ENCODE measurements at places on chromosomes 1 and 21.

GRCh38 chr1:41382480-41383090 is 21.4 kb downstream of the FOXO6 start:
- no peak for DNase-seq

GRCh38 chr1:198936371-198937083 is 297.7 kb downstream of the PTPRC start:
- no peak for DNase-seq

DNA sequence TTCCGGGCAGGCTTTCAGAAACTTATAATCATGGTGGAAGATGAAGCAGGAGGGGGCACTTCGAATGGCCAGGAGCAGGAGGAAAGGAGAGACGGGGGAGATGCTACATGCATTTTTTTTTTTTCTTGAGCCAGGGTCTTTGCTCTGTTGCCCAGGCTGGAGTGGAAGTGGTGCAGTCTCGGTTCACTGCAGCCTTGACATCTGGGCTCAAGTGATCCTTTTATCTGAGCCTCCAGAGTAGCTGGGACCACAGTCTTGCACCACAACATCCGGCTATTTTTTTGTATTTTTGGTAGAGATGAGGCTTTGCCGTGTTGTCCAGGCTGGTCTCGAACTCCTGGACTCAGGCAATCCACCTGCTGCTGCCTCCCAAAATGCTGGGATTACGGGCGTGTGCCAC is 61.6 kb downstream of the SELENOF start:
- no peak for DNase-seq

GRCh38 chr1:69824932-69825331 is 257.2 kb downstream of the LRRC7 start:
- no peak for DNase-seq

- no peak for DNase-seq
Measured at GRCh38 chr1:5752746-5753548, 239.3 kb downstream of the NPHP4 start.

DNA sequence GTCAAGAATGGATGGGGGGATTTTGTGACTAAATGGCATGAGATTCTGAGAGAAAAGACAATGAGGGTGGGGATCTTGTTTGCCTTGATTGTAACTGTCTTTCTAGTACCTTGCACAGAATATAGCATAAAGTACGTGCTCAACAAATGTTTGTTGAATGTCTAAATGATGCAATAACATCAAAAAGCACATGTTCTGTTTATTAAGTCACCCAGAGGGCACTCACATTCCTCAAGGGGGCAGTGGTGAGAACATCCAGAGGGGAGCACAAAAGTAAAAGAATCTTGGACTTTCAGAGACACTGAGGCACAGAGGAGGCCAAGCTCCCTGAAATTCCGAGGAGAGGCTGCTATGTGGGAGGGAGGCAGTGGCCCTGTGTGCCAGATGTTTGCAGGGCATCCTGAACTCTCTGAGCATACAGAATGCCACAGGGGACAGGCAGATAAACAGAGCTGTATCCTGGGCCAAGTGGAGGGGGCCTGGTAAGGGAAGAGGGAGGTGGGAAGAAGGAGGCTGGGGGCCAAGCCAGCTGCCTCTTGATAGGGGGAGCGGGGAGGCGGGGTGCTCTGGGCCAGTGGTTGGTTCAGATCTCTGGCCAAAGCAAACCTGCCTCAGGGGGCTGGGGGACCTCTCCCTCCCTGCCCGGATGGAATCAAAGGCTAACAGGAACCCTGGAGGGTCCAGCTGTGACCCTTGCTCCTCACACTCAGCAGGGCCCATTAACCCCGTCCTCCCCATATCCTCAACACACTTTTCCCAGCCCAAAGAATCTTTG is 6.5 kb upstream of the ATP1A2 start:
- DNase-seq: no peak

GRCh38 chr1:155420788-155421187 is 100.1 kb downstream of the RUSC1 start:
- no peak for DNase-seq

DNA sequence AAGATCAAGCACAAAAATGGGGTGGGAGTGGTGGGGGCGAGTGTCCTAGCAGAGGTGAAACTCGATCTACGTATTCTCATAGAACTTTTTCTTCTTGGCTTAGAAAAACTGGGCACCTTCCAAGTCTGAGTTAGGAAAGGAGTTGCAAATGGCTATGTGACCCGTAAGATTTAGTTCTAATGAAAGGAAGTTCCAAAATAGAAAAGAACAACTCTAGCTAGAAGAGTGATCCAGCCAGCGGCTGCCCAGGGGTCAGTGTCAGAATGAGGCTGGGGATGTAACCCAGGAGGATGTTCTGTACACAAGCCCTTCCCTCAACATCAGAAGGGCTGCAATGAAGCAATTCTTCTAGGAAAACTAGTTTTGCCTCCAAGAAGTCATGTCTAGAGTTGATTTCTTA is 5.2 kb downstream of the MTARC1 start:
- DNase-seq: no peak

DNA sequence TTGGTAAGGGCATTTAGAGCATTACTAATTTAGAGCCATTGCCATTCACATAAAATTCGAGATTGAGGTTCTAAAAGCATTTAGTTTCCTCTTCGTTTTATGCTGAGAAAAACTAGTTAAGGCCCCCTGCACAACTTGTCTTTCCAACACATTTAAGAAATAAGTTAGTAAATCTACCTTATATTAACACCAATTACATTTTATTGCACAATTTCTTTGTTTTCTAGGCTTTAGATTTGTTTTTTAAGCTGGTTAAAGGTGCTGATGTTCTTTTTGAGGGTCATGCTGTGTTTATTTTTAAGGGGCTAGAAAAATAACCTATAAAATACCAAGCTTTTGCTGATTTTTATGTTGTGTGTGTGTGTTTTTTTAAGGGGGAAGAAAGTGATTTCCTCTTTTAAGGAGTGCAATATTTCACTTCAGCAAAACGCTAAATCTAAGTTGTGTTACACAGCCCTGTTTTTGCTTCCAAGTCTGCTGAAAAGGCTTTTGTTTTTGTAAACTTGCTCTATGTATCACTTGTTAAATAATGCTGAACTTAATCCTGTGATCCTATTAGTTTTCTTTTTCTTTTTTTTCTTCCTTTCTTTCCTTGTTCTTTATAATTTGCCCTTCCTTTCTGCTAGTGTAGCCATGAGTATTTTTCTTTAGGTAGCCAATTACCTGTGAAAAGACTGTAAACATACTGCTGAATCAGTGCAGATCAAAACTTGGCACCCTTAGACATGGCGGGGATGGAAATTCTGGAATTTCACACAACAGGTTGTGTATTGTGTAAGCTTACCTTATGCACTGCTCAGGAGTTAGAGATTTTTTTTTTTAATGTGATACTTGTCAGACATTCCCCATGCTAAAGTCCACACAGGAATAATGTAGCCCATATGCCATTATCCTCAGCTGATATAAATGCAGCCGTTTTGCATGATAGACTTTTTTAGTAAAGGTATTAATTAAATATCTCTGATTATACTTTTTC is 1.5 kb downstream of the CEPT1 start:
- no peak for DNase-seq

- DNase-seq: no peak
Measured at GRCh38 chr1:113928187-113928930, 765 bp upstream of the HIPK1 start.

DNA sequence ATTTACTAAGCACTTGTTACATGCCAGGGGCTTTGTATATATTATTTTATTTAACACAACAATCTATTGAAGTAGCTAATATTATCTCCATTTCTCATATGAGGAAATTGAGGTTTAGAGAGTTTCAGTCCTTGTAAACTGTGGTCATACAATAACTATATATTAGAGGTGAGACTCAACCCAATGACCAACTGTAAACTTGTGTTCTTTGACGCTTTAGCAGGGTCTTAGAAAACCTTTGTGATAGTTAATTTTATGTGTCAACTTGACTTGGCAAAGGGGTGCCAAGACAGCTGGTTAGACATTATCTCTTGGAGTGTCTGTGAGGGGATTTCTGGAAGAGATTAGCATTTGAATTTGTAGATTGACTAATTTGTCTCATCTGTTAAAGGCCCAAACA is 252.4 kb upstream of the B3GALT2 start:
- DNase-seq: no peak

- DNase-seq: peak; percentile 19
Measured at GRCh38 chr1:228378873-228379460, 27.7 kb downstream of the TRIM11 start.

GRCh38 chr1:56301791-56302190 is 277.6 kb downstream of the PLPP3 start:
- no peak for DNase-seq

DNA sequence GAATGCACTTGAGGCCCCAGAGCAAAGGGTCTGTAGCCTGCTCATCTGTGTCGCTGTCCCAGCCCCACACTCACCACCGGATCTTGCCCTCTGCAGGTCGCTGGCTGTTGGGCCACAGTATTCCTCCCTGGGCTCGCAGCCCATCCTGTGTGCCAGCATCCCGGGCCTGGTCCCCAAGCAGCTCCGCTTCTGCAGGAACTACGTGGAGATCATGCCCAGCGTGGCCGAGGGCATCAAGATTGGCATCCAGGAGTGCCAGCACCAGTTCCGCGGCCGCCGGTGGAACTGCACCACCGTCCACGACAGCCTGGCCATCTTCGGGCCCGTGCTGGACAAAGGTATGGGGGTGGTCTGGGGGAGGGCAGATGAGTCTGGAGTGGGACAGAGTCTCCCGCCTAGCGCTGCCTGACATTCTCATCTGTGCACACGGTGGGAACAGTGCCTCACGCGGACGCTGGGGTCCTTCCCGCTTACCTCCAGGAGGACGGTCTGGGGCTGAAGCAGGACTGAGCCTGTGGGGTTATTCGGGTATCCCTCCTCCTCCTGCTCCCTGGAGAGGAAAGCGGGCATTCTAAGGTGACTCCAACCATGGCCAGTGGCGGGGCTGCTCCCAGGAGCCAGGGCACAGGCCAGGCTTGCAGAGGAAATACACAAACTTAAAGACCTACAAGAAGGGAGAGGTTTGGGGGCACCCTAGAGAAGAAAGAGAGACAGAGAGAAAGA is 15.9 kb downstream of the WNT3A start:
- DNase-seq: no peak

GRCh38 chr1:10056599-10056987 is 23.8 kb downstream of the UBE4B start:
- DNase-seq: no peak

GRCh38 chr21:39531840-39532239 is 80.1 kb downstream of the SH3BGR start:
- no peak for DNase-seq

- DNase-seq: no peak
Measured at GRCh38 chr1:201499795-201500669, 6.9 kb downstream of the CSRP1 start.

DNA sequence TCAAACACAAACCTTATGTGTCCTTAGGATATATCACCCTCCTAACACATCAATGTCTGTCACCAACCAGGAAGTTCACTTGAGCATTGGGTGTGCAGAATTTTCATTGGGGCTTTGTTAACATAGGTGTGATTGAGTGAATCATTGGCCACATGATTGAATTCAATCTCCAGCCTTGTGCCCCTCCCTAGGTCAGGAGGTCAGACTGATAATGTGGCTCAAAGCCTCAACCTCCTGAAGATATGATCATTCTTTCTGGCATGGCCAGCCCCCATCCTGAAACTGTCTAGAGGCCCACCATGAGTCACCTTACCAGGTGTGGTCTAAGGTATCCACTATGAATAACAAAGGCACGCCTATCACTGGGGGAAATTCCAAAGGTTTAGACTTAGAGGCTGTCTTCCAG is 90.1 kb downstream of the PKN2 start:
- no peak for DNase-seq

DNA sequence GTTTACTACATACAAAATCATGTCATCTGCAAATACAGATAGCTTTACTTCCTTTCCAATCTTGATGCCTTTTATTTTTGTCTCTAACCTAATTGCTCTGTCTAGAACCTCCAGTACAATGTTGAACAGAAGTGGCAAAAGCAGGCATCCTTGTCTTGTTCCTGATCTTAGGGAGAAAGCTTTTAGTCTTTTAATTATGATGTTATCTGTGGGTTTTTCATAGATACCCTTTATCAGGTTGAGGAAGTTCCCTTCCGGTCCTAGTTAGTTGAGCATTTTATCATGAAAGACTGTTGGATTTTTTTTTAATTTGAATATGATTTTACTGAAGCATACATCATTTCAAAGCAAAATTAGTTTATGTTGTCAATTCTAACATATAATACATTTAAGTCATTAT is 45.7 kb upstream of the DISC1 start:
- DNase-seq: no peak

- DNase-seq: no peak
Measured at GRCh38 chr1:101190441-101190840, 46.4 kb upstream of the S1PR1 start.

DNA sequence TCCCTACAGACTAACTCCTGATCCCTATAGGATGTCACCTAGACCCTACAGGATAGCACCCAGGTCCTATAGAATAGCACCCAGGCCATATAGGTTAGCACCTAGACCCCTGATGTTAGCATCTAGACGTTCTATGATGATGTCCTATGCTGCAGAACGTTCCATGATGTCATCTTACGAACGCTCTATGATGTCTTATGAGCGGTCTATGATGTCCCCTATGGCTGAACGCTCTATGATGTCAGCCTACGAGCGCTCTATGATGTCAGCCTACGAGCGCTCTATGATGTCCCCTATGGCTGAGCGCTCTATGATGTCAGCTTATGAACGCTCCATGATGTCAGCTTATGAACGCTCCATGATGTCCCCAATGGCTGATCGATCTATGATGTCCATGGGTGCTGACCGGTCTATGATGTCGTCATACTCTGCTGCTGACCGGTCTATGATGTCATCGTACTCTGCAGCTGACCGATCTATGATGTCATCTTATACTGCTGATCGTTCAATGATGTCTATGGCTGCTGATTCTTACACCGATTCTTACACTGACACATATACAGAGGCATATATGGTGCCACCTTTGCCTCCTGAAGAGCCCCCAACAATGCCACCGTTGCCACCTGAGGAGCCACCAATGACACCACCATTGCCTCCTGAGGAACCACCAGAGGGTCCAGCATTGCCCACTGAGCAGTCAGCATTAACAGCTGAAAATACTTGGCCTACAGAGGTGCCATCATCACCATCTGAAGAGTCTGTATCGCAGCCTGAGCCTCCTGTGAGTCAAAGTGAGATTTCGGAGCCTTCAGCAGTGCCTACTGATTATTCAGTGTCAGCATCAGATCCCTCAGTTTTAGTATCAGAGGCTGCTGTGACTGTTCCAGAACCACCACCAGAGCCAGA is 9.5 kb downstream of the SON start:
- DNase-seq: no peak

- DNase-seq: no peak
Measured at GRCh38 chr1:179141592-179142251, 59.9 kb downstream of the TOR3A start.

DNA sequence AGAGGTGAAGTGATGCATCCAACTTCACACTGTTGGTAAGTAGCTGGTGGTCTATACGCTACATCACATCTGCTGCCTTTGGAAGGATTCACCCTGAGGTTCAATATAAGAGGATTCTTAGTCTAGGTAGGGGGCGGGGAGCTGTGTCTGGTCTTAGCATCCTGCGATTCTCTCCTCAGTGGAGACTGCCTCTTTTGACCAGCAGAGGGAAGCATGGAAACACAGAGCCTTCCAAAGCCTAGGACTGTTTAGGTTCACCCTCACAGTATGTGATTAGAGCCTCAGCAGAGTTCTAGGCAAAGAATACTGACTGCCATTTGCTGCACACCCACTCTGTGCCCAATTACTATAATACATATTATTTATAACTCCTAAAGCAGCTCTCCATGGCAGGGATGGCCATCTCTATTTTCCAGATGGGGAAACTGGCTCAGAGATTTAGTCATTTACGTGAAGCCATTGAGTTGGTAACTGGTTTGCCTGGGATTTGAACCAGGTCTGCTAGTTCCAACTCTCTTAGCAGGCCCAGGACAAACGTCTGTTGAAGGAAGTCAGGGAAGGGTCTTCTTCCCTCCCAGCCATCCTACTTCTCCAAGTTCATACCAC is 28.9 kb upstream of the EFCAB14 start:
- no peak for DNase-seq

GRCh38 chr1:91783423-91784170 is 102.4 kb downstream of the TGFBR3 start:
- DNase-seq: no peak
